Left renal pelvis (tissue), 4 donors: ENCODE measurements at places on chromosomes 5 and 9. TPM values are rescaled to one million over a fixed set of nuclear protein-coding genes. Genes with fewer than 3 reads are reported as not detected.

- DNase-seq = no peak
These were observed 134.2 kb downstream of the ARHGAP26 start for GRCh38 chr5:142904416-142904815.

DNA sequence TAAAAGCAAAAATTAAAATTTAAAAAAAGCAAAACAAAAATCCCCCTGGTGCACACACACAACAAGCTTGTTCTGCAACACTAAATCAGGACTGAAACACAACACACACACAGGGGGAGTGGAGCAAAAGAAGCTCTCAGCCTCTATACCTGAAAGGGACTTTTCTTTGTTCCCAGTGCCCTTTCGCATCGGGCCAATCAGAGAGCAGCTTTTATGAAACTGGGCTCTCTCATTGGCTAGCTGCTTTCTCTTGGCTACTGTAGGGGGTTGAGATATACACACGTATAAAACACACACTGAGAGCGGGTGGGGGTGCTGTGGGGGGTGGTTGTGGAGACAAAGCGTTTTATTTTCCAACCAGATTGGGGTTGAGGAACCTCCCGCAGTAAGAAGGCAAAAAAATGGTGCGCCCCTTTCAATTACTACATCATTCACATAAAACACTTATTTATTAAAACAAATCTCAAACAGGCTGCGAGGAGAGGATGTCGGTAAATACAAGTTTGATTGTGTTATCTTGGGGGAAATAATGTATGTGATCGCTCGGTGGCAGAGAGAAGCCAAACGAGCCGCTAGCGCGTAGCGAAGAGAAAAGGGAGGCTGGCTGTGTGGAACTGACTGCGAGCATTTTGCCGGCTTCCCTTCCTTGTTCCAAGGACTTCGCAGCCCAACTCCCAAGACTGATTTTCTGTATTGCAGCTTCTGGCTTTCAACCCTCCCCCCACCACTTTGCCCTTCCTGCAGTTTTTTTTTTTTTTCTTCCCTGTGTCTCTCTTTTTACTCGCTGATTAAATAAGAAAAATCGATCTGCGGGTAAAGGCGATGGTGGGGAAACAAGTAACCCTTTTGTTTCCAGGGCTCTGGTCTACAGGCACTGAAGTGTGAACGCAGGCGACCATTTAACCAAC is 2.5 kb upstream of the ZNF608 start:
- peak; percentile 96 for DNase-seq

- DNase-seq = no peak
These were observed 914.2 kb upstream of the CDH6 start for GRCh38 chr5:30279237-30279636.

The RPP25L gene
- 25.7 TPM for polyA plus RNA-seq

DNA sequence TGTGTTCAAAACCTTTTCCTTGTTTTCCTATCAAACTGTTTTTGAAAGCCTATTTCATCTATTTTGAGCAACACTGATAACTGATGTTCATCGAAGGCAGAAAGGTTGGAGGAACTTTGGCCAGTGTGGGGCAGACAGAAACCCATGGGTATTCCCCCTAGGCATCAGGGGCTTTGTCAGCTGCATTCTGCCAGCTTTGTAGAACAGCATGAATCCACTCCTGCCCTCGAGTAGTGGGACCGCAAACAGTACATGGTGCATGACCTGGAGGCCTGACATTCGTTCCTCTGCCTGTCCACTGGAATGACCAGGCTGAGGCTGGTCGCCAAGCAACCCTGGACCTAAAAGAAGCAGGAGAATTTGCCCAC is 22.7 kb downstream of the ARHGAP26 start:
- no peak for DNase-seq

The PSD2 gene
- 2.0 TPM for polyA plus RNA-seq

- no peak for DNase-seq
These were observed 1.9 kb downstream of the CEL start for GRCh38 chr9:133063500-133064231.

- no peak for DNase-seq
These were observed 6.8 kb downstream of the ENC1 start for GRCh38 chr5:74633695-74634094.

DNA sequence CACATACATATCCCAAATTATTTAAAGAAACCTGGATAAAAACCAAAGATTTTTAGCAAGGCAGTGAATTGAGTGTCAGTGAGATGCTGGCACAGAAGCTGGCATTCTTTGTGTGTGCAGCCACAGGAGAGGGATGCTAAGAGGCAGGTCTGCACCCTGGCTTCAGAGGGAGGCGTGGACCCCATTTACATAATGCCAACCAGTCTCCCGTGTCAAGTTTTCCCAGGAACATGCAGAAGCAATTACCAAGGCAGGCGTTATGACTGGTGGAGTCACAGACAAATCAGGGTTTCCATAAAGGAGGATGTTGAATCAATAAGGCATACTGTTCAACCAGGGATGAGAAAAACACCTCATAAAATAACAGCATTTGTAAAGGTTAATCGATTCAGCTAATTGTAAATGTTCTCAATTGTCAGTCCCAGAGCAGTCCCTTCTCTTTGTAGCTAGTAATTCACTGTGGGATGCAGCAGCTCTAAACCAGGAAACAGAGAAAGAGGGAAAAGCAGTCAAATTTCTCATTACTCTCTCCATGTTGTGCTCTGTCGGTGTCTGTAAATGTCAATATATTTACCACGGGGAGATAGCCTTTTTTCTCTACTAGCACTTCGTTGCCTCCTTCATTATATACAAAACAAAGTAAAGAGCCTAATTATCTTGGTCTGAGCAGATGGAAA is 452.4 kb upstream of the GRAMD2B start:
- no peak for DNase-seq

GRCh38 chr5:142197098-142197497 is 88.5 kb downstream of the NDFIP1 start:
- no peak for DNase-seq

DNA sequence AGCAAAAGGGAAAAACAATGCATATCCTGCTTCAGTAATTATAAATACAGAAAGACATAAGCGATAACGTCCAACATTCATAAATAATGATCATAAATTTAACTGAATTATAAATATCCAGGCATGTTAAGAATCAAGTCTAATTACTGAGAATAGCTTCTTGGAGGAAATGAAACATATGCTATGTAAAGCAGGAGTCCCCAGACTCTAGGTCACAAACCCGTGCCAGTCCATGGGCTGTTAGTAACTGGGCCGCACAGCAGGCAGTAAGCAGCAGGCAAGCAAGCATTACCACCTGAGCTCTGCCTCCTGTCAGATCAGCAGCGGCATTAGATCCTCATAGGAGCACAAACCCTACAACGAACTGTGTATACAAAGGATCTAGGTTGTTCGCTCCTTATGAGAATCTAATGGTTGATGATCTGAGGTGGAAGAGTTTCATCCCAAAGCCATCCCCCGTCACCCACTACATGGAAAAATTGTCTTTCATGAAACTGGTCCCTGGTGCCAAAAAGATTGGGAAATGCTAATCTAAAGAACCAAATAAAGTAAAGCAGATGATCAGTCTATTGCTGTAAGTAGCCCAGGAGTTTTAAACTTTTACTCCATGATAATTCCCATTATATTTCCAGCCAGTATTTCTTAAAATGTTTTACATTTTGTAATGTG is 50.4 kb downstream of the CERT1 start:
- no peak for DNase-seq

DNA sequence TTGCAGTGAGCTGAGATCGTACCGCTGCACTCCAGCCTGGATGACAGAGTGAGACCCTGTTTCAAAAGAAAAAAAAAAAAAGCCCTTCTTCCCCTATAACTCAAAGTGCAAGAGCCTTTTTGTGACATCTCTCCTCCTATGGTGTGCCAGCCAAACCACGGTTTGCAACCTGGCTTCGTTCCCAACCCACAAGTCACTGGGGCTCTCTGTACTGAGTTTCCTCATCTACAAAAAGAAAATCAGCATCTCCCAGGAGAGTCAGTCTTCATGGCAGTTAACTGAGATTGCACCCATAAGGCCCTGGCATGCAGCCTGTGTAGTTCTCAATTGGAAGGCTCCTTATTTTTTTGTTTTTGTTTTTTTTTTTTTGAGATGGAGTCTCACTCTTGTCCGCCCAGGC is 14.8 kb downstream of the ODF2 start:
- no peak for DNase-seq

GRCh38 chr5:148806520-148806931 is 19.9 kb upstream of the ADRB2 start:
- no peak for DNase-seq

GRCh38 chr5:113053511-113053995 is 77.0 kb downstream of the DCP2 start:
- no peak for DNase-seq

GRCh38 chr9:116151966-116152381 is 1.6 kb upstream of the PAPPA start:
- no peak for DNase-seq

- no peak for DNase-seq
These were observed 101.3 kb downstream of the NUDT12 start for GRCh38 chr5:103461243-103461642.

The PIP5K1B gene
- 7.6 TPM for polyA plus RNA-seq

DNA sequence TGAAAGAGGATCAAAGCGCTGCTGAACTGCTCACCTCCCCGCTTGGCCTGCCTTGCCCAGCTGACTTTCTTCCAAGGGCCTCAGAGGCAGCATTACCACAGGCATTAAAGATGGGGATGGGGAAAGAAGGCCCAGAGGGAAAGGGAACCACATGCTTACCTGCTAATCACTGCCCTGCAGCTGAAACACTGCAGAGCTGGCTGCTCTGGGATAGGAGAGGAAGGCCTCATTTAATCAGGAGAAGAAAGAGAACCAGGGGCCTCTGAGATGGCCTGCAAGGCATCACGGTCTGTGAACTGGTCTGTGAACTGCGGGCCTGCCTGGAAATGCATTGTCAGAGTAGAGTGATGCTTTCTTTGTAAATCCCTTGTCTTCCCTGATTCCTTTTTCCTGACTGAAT is 44.8 kb downstream of the PTCD2 start:
- no peak for DNase-seq

The ORM2 gene
- not detected for polyA plus RNA-seq

DNA sequence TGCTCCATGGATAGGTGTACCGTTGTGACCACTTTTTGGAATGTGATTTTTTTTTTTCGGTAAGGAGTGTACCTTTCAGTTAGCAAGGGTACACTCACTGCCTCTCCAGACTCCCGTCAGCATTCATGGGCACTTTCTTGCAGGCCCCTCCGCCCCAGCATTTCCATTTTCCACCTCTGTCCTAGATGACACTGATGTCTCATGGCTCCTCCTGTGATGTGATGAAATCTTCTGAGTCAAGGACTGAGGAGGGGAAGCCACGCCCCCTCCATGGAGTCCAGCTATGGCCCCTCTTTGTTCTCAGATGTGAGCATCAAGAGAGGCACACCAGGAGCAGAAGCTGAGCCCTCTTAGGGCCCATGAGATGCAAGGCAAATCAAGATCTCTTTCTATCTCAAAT is 61.8 kb downstream of the CTSL start:
- DNase-seq = no peak

- no peak for DNase-seq
These were observed 412.4 kb upstream of the ZNF462 start for GRCh38 chr9:106450549-106450948.

The SOX30 gene
- 0.30 TPM for polyA plus RNA-seq

GRCh38 chr9:11755951-11756350 is 937.2 kb upstream of the TYRP1 start:
- no peak for DNase-seq

DNA sequence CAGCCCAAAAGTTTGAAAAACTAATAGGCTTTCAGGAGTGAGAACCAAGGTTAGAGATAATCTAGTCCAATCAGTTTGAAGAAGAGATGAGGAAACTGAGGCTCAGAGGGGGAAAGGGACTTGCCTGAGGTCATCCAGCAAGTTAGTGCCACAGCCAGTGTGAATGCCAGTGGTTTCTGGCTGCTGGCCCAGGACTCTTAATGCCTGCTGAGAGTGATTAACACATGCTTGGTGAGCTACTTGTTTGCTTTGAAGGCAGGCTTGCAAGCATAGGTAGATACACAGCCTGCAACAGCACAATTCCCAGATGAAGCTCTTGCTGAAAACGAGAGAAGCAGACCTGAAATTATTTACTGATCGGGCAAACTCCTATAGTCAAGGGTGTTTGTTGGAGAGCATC is 591.6 kb upstream of the SGCD start:
- DNase-seq = no peak

DNA sequence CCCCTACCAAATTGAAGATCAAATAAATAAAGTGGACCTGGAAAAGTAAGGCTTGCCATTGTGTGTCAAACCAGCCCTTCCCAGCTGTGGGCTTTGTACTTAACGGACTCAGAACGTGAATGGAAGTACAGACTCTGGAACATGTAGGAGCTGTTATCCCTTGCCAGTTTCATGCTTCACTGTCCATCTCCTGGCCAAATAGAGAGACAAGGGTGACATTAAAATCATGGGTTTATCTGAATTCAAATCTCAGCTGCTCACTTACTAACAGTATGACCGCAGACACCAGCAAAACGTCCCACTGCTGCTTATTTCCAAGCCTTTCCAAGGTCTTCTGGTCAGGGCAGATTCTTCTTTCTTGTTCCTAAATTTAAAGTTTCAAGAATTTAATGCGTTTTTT is 52.2 kb downstream of the EXOSC2 start:
- DNase-seq = no peak

- no peak for DNase-seq
These were observed 34.5 kb upstream of the BASP1 start for GRCh38 chr5:17182981-17183380.

The GABRA1 gene
- polyA plus RNA-seq = not detected

DNA sequence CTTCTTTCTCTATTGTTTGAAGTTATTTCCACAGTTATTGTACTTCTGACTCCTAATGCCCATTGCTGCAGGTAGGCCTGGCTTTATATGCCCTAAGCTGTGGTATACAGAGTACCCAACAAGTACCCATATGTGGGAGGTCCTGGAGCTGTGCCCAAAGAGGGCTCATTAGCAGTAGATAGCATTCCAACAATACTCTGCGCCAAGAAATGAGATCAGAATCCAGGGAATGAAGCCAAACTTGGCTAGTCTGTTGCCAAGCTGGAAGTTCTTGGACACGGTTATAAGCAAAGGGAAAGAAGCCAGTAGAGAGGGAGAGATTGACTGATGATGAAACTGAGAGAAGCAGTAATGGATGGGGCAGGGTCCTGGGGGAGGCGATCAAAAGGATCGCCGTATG is 29.7 kb upstream of the FAM169A start:
- DNase-seq = no peak

GRCh38 chr5:88393042-88393441 is 124.4 kb upstream of the TMEM161B start:
- DNase-seq = no peak
